ENCODE measurements at places on chromosomes 2 and 18.

DNA sequence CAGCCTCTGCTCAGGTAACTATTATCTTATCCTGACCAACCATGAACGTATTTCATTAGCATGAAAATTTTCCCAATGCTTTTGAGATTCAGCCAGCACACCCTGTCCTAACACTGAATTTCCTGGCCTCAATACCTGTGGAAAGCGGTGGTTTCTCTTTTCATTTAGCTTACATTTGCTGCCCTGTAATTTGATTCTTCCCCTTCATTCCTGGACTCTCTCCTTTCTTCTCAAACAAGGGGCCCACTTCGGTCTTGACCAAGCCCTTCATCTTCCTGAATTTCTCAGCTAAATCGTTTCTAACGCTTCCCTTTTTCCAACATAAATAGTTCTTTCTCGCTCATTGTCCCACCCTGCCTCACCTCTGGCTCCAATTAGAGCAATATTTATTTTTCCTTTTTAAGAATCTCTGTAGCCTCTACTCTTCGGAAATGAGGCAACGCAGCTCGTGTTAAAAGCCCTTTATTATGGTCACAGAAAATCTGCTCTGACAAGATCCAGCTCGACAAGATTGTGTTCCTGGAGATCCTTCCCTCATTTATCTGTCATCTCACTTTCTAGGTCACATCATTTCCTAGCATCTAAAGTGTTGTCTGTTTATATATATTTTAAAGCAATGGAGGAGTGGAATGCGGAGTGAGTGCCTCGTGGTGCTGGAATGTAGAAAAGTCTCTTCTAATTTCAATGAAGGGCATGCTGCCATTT is 49.5 kb upstream of the BCL11A start:
- no peak for DNase-seq

- DNase-seq = no peak
Observed at GRCh38 chr18:8290435-8290834, 318.8 kb upstream of the RAB12 start.

DNA sequence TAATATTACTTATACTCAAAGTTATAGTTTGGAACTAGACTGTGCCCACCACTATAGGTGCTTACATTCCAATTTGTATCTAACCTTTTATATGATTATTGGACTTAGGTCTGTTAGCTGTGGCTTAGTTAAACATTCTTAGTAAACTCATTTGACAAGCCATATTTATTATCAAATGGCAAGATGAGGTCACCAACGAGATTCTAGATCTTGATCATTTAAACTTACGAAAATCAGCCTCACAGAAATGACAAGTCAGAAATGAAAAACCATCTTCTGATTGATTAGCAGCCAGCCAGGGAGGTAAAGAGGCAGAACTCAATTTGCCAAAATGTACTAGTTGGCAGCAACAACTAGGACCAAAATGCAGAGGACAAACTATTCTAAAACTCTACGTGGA is 100.4 kb upstream of the STK17B start:
- DNase-seq = no peak

- no peak for DNase-seq
Observed at GRCh38 chr2:11551569-11552259, 17.9 kb downstream of the GREB1 start.

DNA sequence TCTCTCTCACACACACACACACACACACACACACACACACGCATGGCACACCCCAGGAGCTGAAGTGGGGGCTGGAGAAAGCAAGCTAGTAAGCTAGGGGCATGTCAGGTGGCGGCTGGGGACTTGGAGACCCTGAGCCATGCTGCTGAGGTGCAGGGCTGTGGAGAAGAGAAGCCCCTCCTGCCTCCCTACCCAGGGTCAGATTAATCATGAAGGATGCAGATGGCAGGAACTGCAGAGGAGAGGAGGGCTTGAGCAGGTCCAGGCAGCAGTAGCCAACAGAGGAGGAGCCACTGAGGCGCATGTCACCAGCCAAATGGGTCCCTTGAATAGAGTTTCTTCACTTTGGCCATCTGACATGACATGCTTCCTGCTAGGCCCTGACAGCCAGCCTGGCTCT is 9.6 kb downstream of the EDAR start:
- no peak for DNase-seq

DNA sequence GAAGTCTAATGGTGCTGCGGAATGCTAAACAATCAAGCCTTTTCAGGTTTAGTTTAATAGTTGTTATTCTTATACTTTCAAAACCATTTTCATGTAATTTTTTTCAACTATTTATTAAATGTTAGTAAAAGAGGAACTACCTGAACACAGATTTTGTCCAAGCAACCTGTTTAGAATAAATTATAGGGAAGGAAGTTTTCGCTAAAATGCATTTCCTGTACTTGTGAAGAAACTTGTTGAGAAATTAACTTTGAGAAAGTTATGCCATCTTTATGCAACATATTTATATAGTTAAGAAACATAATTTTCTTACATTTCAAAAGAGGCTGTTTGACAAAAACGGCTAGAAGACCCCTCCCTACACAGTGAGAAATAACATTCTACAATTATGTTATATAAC is 16.6 kb downstream of the MAP4K4 start:
- DNase-seq = no peak

DNA sequence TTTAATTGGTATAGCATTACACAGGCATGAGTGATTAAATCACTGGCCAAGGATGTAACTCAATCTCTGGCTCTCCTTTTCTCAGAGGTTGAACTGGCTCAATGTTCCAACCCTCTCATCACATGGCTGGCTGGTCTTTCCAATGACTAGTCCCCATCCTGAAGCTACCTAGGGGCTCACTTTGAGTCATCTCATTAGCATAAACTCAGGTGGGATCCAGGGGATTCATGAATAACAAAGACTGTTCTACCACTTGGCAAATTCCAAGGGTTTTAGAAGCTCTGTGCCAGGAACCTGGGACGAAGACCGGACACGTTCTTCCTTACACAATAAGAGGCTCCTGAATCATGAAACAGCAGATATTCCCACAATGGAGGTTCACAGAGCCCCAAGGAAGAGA is 145.0 kb upstream of the SPATS2L start:
- no peak for DNase-seq

DNA sequence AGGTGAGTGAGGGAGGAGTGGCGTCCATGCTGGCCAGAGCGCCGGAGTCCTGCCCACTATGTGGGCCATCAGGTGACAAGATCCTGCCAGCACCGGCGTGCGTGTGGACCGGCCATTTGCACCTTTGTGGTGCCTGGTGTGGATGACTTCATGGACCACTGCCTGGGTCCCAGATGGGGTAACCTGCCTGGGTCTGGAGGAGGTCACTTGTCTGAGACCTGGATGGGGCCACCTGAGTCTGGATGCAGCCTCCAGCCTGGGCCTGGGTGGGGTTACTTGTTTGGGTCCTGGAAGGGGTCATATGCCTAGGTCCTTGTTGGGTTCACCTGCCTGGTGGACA is 299.6 kb downstream of the NDUFA10 start:
- no peak for DNase-seq

All from WERI-Rb-1 (cell line).